Femur (tissue), 1 donor: ENCODE measurements at places on chromosomes 7 and 10.

DNA sequence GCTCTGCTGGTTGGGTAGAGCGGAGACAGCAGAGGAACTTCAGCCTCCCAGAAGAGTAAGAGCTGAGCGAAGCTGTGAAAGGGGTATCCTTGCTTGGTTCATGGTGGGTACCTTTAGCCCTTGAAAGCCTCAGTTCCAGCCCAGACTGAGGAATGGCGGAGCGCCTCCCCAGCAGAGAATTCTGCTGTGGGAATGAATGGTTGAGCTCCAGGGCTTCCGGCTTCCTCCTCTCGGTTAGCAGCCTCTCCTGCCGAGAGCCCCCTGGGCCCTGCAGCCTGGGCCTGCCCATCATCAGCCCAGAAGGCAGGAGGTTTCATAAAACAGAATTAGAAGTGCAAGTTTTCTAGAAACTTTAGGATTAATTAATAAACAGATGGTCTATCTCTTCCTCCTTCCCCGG is 79.9 kb upstream of the ANLN start:
- no peak for DNase-seq

DNA sequence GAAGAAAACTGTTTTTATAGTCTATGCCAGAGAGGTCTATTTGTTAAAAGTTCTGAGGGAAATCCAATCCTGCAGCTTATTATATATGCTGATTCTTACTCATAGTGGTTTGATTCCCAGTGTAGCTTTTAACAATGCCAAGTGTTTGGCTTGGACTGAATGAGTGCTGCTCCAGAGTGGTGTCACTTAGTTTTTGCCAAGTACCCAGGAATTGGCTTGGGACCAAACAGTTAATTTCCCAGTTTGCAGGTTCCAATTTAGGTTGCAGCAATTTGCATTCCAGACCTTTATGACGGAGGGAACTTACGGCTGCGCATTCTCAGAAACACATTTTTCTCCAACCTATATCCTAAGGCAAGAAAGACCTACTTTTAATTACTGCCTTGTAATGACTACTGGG is 32.4 kb downstream of the NSUN6 start:
- no peak for DNase-seq

DNA sequence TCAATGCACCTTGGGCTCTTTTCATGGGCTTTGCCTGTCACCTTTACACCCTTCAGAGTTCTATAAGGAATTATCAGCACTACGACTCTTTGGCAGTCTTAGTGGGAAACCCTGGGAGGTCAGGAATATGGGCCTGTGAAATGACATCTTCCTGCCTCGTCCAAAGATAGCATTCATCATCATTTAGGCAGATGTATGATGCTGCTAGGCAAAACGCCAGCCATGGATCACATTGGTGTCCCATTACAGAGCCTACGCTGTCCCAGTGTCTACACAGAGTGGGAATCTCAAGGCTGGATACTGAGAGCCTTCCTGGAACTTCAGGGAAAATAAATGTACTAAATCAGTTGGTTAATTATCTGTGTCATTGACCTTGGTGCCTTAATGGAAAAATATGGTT is 259.4 kb upstream of the CELF2 start:
- DNase-seq: peak; percentile 63

DNA sequence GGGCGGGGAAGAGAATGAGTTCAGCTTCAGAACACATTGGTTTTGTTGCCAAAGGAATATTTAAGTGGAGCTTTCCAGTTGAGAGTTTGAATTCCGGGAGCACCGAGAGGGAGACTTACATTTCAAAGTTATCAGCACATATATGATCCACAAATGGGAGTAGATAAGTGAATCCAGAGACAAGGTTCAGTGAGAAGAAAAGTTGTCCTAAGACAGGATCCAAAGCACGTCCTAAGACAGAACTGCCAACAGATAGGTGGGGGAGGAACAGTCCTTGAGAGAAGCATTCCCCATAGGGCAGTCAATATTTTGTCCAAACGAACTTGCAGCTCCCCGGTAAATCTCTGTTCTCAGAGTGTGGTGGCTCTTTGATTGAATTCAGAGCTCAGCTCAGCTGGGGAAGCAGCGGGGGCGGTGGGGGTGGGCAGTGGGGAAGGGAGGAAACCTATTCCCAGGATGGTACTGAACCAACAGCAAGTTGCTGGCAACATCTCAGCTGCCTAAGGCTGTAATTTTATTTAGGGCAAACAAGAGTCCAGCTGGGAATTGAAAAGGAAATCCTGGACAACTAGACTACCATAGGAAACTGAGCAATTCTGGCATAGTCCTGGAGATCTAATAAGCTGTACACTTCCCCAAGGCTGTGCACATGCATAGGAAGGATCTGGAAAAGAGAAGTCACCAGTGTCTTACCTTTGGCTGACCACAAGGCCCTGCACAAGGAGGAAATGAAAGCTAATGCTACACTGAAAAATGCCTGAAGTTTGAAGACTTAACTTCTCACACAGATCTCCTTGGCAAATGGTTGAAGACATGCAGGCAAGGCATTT is 94.2 kb upstream of the CXCL12 start:
- DNase-seq: peak; percentile 68

- DNase-seq: no peak
Measured at GRCh38 chr7:3187444-3188040, 113.5 kb upstream of the SDK1 start.

DNA sequence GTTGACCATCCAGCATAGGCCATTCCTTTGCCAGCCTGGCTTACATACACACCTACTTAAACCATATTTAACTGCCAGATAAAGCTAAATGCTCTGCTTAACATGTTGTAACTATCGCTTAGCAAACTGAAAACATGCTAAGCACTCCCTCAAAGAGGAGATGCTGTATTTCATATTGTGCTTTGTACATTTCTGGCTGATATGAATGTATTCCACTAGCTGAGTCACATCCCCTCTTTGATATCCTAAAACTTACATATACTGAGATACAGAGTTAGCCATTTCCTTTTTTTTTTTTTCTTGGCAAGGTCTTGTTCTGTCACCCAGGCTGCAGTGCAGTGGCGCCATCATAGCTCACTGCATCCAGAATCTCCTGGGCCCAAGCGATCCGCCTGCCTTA is 99.4 kb downstream of the TPST1 start:
- DNase-seq: no peak

GRCh38 chr7:18829858-18830285 is 287.6 kb downstream of the TWIST1 start:
- peak; percentile 62 for DNase-seq

DNA sequence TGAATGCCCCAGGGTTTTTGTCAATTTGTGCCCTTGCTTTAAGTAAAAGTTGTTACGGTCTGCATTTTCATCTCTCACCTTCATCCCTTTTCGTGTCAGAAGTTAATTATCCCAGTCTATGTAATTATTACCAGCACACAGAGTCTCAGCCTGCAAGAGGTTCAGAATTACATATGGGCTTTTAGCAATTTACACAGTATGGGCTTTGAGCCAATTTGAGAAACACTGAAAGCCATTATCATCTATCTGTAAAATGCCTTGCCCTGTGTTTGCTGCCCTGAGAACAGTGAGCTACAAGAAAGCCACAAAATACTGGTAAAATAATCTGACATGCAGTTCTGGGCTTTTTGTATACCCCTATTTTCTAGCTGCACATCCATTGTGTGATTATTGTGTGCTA is 125.6 kb upstream of the STEAP4 start:
- DNase-seq: no peak

DNA sequence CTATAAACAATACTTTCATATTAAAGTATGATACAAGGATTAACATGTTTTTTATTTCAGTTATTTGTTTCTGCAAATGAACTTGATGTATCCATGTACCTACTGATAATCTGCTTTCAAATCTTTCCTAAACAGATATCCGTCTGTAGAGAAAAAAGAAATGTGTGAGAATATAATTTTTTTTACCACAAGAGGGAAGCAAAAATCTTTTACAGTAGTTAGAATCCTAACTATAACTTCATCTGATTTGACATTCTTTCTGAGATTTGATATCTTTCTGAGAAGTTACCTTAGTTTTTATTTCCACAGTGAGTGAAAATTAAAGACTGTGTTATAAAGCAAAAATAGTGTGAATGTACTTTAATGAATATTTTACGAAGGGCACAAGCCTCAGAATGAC is 203.9 kb upstream of the PCLO start:
- no peak for DNase-seq

DNA sequence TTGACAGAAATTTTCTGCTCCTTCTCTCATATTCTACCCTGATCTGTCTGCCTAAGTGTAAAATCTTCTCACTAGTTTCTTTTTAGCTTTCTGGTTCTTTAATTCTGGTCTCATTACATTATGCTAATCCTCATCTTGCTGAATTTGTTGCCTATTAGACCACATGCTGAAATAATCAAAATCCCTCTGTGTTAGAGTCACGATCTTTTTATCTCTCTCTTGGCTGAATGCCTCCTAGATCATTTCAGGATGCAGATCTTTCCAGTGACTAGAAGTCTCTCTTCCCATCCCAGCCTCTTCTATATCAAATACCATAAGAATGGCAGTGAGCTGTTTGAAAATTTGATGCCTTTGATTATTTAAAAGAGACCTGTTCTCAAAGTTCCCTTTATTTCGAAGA is 661.9 kb downstream of the SORCS1 start:
- no peak for DNase-seq

- DNase-seq: no peak
Measured at GRCh38 chr10:95437669-95438068, 123.5 kb downstream of the SORBS1 start.

GRCh38 chr10:11993834-11994468 is 48.7 kb downstream of the UPF2 start:
- DNase-seq: no peak

DNA sequence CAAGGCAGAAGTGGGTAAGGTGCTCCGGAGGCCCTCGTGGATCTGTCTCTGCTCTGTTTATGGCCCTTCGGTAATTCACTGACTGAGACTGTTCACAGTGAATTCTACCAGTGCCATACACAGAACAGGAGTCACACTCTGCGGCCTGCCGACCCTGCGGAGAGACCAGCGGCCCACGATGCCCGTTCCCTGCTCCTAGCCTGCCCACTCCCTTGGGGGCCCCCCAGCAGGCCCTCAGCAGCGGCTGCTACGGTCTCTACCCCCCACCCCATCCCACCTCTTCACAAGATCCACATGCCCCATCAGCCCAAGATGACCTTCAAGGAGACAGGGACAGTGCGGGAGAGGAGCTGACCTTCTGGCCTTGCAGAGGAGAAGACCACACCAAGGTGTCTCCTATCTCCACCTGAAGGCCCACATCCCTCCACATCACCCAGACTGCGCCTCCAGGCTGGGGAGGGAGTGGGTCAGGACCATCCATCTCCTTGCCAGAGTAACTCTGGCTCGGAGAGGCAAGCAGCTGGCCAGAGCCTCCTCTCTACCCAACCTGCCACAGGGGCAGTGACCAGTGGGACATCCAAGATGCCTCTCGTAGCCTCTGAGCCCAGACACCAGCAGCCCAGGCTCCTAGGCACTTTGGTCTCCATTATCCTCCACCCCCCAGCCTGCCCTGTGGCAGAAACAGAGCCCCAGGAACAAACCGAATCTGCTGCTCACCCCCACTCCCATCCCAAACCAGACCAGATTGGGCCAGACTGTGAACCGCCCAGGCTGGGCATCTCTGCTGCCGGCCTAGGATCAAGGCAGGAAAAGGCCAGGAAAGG is 163.6 kb downstream of the NRF1 start:
- DNase-seq: no peak

DNA sequence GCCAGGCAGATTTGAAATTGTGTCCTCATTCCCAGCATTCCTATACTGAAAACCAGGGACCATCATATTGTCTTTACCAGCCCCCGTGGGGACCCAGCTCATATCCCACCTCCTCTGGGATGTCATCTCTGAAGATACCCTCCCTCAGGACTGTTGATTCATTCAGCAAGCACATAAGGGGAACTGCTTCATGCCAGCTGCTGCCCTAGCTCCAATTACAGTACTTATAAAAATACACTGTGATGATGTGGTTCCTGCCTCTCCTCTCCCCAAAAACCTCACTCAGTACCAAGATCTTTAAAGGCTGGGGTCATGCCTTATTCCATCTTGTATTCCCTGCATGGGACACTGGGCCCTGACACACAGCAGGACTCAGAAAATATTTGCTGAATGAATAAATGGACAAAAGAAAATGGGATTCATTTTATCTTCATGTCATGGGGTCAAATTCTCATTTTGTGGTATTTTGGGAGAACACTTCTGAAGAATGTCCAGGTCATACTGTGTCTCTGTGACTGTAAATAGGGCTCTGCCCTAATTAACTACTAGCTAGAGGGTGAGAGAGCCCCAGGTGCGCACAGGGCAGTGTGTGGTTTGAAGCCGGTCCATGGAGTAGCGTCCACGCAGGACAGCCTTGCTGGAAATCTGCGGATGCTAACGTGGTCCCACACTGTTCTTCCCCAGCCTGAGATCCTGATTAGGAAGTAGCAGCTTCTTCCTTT is 29.0 kb upstream of the DAGLB start:
- no peak for DNase-seq

- no peak for DNase-seq
Measured at GRCh38 chr7:108129018-108129965, 869 bp downstream of the LAMB4 start.

DNA sequence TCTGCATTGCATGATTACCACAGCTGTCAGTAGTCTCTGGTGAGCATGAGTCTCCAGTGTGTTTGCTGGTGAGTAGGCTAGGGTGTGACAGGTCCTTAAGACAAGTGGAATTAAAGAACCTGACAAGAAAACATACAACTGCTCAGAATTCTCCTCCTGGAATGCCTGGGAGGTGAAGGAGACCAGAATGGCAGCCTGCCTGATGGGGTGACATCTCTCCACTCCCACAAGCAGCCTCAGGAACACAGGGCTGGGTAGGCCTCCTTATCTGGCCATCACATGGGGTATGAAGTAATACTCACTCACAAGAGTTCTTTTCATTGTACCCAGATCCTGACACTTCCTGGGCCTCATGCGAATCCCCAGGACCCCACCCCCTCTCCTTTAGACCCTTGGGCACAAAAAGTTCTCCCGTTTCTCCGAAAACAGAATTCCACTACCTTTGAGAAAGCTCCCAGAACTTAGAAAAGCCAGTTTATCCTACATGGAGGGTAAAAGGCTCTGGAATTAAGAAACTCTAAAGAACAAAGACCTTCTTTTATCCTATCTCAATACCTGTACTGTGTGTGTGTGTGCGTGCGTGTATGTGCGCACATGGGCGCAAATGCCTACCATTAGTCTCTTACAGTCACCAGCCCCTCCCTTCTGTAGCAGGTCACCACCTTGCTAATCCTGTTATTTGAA is 33.4 kb upstream of the C1GALT1 start:
- DNase-seq: no peak

DNA sequence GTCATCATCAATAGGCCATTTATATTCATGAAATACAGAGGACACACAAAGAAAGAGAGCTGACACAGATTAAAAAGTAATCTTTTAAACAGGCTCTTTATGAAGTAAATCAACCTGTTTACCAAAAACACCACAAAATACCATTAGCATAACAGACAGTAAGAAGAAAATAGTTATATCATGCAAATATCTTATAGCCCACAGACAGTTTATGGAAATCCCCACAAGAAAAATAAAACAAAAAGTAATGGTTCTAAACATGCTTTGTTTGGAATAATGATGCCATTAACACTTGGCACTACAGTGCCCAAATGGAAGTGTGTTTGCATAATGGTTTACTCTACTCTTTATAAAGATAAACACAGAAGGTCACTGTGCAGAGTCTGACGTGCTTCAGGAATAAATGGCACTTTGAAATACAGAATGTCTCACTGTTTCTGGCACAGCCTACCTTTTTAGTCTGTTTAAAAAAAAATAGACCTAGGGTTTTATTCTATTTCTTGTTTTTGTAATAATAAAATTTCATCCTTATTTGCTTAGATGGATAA is 30.1 kb downstream of the SEMA3D start:
- DNase-seq: no peak

- no peak for DNase-seq
Measured at GRCh38 chr7:73903321-73904218, 42.6 kb downstream of the TMEM270 start.
